ENCODE measurements at places on chromosomes 6 and 20. TPM values are rescaled to one million over a fixed set of nuclear protein-coding genes. Genes with fewer than 3 reads are reported as not detected.

Gene TP53TG5
- total RNA-seq, result 0.15 TPM

Gene NMBR
- total RNA-seq, result not detected

Gene PI16
- 0.37 TPM for total RNA-seq

Gene OR2H1
- not detected for total RNA-seq

Gene PPIL1
- 30.8 TPM for total RNA-seq

Gene BCAS1
- not detected for total RNA-seq

Gene C6orf58
- not detected for total RNA-seq

Gene HLA-G
- 0.85 TPM for total RNA-seq

Gene RUNX2
- 9.3 TPM for total RNA-seq

Gene CRISP2
- total RNA-seq, result not detected

Gene MTFR2
- total RNA-seq, result 31.8 TPM

Gene SYNDIG1
- total RNA-seq, result not detected

Gene ESF1
- 17.3 TPM for total RNA-seq

Gene SLC9A8
- total RNA-seq, result 16.3 TPM

Gene RNF182
- not detected for total RNA-seq

Gene PRDM13
- 0.14 TPM for total RNA-seq

Gene SGK2
- total RNA-seq, result not detected

Gene VSX1
- total RNA-seq, result not detected

Gene ABT1
- 30.0 TPM for total RNA-seq

Gene BCAS4
- 37.6 TPM for total RNA-seq

Gene BMP5
- not detected for total RNA-seq

Gene GPX5
- total RNA-seq, result not detected

Gene BMP2
- not detected for total RNA-seq

Gene SAMD3
- total RNA-seq, result 47.9 TPM

Gene RNF39
- not detected for total RNA-seq

Gene GRIK2
- total RNA-seq, result not detected

Gene MYLK2
- total RNA-seq, result 1.2 TPM

Gene EYS
- not detected for total RNA-seq

Gene FOXQ1
- not detected for total RNA-seq

Gene LY6G6D
- not detected for total RNA-seq

Gene THBD
- total RNA-seq, result not detected

Gene RFX6
- not detected for total RNA-seq

Gene MATN4
- 0.64 TPM for total RNA-seq

Gene MOG
- not detected for total RNA-seq

Gene ETV7
- 19.7 TPM for total RNA-seq

Gene FNDC11
- 0.35 TPM for total RNA-seq

Gene MEI4
- not detected for total RNA-seq

Gene TP53INP2
- total RNA-seq, result 1.4 TPM

Gene GPR63
- 3.1 TPM for total RNA-seq

Gene METTL24
- not detected for total RNA-seq

Gene DNPH1
- total RNA-seq, result 60.0 TPM

Gene ASIP
- not detected for total RNA-seq

Gene RSPH4A
- 0.18 TPM for total RNA-seq

Gene SLA2
- total RNA-seq, result 140 TPM

Gene CYP24A1
- not detected for total RNA-seq

Gene WASF1
- 0.47 TPM for total RNA-seq

Data from activated CD8-positive, alpha-beta memory T cell treated with anti-CD3 and anti-CD28 coated beads, Interleukin-2, amount 10 ng/mL, durations not matched to agents 7 days and 5 days (primary cell).